ENCODE measurements at places on chromosomes 6 and 20.

DNA sequence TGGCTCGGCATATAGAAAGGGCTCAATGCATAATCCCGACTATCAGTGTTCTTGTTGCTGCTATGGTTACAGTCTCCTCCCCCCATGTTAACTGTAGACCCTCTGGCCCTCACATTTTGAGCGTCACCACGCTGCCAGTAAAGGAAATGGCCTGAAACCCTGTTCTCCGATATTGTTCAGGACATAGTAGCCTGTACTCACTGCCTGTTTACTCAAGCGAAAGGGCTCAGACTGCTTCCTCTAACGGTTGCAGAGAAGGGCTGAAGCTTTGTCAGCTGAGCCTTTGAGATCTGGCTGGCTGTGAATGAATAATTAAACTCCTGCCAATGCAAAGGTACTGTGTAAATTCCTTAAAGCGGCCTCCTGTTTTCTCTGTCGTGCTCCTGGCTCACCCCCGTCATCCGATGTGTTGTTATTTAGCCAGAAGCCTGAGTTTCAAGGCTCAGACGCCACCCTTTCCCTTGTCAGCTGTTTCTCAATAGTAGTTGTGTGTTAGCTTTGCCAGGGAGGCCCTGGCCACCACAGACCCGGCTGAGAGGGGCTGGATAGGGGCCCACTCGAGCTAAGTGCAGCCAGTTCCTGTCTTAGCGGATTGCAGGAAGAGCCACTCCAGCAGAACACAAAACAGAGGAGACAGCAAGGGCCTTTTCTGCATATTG, 31.2 kb upstream of the RALGAPA2 start:
- DNase-seq: no peak

DNA sequence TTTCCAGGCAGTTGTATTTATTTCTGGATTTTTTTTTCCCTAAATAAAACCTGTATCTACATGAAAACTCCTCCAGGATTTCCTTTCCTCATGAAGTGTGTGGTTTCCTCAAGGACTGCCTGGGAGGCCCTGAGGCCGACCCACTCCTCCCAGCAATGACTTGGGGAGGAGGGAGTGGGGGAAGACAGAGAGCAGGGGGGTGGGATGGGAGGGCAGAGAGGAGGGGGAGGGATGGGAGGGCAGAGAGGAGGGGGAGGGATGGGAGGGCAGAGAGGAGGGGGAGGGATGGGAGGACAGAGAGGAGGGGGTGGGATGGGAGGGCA, 161.8 kb upstream of the AGPAT4 start:
- DNase-seq: no peak

GRCh38 chr6:56804996-56805395, 149.9 kb upstream of the BEND6 start:
- no peak for DNase-seq

DNA sequence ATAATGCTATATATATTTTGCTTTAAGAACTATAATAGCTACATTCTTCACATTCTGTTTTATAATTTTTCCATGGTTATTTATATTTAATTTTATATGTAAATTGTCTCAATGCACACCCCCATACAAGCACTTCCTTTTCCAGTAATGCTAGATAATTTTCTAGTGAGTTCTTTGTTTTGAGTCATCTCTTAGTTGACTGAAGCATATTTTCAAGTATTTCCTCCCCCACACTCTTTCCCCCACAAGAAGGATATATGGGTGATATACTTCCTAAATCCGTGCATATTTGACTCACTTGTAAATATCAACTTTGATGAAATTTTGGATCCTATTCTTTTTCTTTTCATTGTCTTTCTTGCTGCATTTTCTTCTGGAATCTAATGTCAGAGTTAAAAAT, 82.1 kb upstream of the SRSF6 start:
- no peak for DNase-seq

DNA sequence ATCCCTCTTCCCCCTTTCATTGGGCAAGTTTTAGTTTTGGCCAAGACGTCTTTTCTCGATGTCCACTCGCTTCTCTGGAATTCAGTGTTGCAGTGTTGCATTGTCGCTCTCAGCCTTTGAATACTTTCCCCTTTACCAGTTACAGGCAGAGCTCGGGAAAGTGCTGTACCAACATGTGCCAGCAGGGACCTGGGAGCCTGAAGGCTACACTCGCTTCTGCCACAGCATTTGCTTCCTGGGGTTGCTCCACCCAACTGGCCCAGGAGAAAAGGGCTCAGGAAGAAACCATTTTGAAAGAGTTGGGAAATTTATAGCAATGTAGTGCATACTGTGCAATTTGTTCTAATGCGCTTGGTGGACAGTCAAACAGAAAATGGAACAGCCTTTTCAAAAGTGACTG, 78.6 kb downstream of the LINC00237 start:
- DNase-seq: no peak

DNA sequence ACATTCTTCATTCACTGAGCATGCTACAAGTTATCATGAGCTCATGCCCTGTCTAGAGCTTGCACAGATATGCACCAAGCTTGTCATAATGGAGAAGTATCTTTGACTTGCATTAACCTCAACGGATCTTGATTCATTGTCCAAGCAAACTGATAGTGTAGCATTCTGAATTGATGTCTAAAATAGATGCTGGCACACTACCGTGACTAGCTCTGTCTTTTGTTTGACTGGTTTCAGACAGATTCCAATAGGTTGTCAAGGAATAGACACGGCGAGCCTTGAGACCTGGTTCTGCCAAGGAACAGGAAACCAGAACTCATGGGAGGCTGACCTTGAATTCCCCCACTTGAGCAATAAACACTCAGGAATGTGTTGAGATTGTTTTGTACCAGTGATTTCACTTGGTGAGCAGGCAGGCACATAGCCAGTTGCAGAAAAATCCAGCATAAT, 1153.1 kb upstream of the GJE1 start:
- DNase-seq: no peak

GRCh38 chr6:141443668-141444289, 688.9 kb upstream of the GJE1 start:
- no peak for DNase-seq

DNA sequence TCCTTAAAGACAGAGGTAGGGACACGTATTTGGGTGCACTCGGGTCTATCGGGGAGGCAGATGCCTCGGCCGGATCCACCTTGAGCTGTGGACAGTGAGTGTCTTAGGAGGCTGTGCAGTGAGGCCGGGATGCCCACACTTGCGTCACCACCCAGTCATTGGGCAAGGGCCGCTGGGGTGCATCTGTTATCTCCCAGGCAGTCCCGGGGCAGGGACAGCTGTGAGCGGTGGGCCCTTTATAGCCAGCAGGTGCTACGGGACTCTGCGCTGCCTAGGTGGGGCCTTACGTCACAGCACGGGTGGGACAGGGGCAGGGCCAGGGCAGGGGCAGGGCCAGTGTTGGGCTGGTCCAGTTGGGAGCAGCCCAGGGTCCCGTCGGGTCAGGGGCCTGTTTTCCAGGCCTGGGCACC, 689 bp upstream of the COL20A1 start:
- DNase-seq: no peak

DNA sequence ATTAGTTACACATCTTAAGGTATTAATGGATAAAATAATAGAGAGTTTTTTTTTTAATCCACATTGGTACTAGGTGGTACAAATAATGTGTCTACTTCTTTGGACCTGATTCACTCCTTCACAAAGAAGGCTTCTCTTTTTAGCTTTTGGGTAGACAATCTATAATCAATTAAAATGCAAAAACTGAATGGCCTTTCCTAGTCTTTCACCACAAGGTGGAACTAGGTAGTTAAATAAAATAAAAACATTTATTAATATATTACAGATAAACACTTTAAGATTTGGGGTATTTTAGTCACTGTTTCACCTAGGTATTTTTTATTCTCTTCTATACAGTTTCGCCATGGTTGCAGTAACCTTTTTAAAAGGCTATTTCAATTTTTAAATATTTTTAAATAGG, 68.3 kb upstream of the DST start:
- DNase-seq: no peak

- DNase-seq: no peak
These were observed 55.5 kb downstream of the TPBG start for GRCh38 chr6:82419132-82419581.

DNA sequence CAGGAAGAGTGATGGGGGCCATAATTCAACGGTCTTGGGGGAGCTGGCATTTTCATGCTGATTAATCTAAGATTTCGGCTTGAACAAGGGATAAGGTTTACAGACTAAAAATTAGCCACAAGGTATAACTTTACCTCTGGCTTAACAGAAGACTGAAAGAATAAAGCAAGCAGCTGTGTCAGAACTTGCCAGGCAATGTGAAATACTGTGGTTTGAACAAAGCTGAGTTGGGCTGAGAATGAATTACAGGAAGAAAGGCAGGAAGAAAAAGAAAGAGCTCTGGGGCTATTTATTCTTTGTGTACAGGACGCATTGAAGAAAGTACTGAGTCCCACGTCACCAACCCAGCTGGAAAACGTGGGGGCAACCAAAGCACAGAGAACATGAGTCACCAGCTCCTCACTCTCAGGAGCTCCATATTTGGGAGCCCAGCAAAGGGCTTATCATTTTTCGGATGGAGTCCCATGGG, 121.5 kb upstream of the NEDD9 start:
- DNase-seq: peak; percentile 65

DNA sequence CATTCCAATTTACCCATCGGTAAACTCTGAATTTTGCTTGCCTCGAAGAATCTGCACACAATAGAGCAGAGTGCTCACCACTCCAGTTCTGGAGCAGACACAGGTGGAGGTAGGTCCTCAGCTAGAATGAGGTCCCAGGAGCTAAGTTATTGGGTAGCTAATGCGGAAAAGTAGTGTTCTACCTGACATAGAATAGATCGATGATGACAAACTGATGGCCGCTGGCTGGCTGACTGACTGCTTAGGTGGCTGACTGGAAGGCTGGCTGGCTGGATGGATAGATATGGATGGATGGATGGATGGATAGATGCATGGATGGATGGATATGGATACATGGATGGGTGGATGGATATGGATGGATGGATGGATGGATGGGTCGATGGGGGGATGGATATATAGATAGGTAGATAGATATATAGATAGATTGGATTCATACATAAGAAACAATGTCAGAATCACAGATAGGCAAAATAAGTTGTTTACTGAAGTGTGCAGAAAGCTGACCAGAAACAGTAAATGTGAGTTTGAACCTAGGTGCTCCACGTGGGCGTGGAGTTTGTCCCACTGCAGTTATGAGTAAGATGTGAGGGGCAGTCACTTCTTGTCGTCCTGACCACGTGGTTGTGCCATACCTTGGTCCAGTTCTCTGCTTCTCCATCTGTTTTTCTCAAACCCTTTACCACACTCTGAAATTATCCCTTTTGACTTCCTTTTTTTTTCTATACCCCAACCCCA, 62.1 kb downstream of the TBXT start:
- DNase-seq: no peak

GRCh38 chr20:23450877-23451276, 1.8 kb downstream of the CST11 start:
- DNase-seq: no peak

GRCh38 chr20:21272279-21272678, 30.9 kb upstream of the XRN2 start:
- DNase-seq: no peak

DNA sequence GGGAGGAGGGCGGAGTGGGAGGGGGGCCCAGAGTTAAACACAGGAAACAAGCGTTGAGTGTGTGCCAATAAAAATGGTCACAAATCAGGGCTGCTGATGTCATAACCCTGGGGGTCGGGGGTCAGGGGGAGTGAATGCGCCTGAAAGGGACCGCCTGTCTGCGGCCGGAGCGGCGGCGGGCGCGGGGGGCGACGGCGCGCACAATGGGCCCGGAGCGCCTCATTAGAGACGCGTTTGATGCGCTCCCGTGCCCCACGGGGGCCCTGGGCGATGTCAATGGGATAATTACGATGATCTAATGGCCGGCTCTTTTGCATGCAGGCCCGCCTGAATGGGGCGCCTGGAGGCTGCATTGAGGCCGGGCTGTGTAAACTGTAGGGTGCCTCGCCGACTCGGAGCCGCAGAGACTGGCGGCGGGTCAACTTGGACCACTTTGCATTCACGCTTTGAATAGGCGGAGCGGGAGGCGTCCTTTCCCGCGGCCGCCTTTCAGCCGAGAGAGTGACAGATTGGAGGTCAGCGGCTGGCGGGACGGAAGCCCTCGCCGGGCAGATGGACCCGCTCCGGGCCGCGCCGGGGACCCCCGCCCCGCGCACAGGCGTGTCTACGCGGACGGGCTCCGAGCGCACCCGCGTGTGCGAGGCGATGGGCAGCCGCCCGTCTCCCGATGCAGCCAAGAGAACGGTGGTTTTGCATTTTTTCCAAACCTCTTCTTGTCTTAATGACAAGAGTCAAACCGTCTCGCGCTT, 296.1 kb downstream of the TFAP2C start:
- no peak for DNase-seq

DNA sequence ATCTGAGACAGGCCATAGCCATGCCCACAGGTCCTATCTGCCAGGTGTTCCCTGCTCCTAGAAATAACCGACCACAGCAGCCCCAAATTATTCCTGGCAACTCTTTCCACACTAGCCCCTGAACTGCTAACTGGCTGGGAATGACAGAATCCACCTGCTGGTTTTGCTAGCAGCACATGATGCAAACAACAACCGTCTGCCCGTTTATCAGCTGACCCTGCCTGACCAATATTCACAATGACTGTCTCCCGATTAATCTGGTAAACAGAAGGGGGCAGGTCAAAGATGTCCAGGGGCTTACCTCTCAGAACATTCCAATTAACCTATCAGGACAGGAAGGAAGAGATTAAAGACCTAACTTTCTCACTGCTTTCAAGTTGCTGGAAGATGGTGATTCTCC, 101.5 kb downstream of the NRSN1 start:
- DNase-seq: no peak

- DNase-seq: no peak
These were observed 6.9 kb downstream of the GRM4 start for GRCh38 chr6:34138914-34139510.

GRCh38 chr6:10518557-10519407, 2.4 kb upstream of the GCNT2 start:
- no peak for DNase-seq
